CD4-positive, alpha-beta T cell treated with Interleukin-4 for 4 hours (primary cell): ENCODE measurements at places on chromosomes 4 and X.
A peak's percentile ranks its signal among the peaks of the same experiment; 100 is the strongest.

GRCh38 chr4:112552668-112553067 lies 36.7 kb upstream of the NEUROG2 start:
- no peak for DNase-seq

GRCh38 chr4:6526671-6527091 lies 48.3 kb upstream of the MAN2B2 start:
- DNase-seq, result no peak

GRCh38 chrX:45191820-45192409 lies 8.8 kb downstream of the DIPK2B start:
- no peak for DNase-seq

DNA sequence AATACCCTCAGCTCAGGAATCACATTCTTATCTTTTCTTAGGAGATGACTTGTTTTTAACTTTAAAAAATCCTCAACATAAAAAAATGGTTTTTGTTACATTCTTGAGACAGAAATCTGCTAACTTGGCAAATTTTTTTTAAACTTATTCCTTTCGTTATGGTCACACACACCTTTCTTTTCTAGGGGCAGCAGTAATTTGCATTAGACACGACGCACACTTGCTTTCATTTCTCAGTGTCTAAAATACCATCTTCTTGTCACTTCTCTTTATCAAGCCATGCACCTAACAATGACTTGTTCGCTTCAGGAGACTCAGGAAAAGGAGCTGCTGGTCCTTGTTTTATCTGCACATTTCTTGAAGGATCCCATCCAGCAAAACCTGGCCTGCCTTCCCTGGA lies 112.6 kb upstream of the TBL1X start:
- no peak for DNase-seq

GRCh38 chrX:31551913-31552312 lies 480.1 kb upstream of the FTHL17 start:
- no peak for DNase-seq

DNA sequence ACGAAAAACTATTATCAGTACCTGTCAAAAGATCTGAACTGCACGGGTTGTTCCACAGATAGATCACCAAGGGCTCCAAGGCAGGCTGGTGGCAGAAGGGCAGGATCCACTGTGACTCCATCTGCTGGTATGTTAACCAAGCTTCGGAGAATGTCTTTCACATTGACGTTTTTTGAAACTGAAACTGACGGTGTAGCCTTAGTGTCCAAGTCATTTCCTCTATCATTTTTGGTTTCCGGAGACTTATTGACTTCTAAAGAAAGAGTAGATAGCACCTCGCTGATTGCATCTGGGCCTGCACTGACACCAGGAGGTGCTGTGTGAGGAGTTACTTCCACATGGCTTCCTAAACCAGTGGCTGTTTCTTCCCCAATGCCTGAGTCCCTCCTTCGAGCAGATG lies 186.9 kb downstream of the LRBA start:
- peak; percentile 79 for DNase-seq

DNA sequence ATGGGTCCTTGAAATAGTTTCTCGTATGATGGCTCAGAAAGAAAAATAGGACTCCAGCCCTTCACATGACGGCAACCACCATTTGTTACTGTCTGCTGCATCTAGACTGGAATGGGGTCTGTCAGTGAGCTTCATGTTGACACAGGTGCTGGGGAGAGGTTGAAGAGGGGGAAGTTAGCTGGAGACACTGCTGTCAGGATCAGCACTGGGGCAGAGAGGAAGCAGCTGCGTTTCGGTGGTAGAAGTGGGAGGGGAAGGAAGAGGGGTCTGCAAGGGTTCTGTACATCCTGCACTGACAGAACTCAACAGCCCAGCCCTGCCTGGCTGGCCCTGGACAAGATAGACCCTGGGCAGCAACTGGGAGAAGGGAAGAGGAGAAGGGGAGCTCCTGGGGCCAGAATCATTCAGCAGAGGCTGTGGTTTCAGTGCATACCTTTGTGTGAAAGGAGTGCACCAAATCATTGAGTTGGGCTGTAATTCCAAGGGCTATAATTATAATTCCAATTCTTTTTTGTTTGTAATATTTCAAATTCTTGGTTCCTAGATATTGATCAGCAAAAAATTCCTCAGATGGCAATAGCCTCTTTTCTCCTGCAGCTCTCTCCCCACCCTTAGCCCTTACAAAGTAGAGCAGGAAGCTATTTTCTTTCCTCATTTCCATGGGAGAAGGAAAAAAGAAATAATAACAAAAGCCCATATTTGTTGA lies 119.4 kb upstream of the C1GALT1C1 start:
- DNase-seq, result no peak

GRCh38 chr4:122285285-122285684 lies 93.5 kb upstream of the ADAD1 start:
- no peak for DNase-seq

DNA sequence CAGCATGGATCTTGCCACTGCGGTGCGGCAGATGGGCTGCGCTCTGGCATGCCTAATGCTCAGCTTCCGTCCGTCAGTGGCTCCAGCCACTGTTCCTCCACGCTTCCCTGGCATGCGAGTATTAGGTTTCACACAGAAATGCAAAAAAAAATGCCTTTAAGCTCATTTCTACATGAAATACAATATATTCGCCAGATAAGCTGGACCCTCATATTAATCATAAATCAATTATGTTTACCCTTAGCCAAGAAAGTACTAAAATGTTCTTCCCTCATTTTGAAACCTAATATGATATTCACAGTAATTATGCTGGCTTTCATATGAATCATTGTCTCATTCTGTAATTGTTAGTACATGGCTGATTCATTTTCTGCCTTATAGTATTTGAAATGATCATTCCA lies 115.5 kb upstream of the FAM241A start:
- no peak for DNase-seq

DNA sequence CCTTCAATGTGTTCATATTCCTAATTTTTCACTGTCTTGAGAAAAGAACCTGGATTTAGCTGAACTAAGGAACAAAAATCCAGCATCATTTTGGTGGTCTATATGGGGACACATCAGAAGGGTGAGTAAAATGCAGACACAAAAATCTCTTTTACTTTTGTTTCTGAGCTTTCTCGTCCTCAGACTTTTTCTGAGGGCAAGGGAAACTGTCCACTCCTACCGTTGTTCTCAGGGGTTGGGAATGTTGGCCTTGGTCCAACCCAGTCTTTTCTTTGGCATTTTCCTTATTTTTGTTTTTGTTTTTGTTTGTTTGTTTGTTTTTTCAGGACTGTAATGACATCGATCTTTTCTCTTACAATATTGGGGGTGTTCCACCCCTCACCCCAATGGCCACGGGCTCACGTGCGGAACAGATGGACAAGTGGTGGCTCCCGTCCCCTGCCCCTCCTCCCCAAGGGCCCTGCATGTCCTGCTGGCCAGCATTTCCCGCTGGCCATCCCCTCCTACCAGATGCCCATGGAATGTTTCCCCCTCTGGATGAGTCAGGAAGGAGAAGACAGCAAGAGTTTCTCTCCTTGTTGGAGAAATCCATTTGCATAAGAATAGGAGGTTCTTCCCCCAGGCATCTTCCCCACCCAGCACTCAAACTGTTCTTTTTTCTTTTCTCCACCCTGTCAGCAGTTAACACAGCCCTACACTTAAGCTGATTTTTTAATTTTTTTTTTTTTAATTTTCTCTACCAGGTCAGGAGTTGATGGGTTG lies 305.4 kb upstream of the NDST4 start:
- no peak for DNase-seq

DNA sequence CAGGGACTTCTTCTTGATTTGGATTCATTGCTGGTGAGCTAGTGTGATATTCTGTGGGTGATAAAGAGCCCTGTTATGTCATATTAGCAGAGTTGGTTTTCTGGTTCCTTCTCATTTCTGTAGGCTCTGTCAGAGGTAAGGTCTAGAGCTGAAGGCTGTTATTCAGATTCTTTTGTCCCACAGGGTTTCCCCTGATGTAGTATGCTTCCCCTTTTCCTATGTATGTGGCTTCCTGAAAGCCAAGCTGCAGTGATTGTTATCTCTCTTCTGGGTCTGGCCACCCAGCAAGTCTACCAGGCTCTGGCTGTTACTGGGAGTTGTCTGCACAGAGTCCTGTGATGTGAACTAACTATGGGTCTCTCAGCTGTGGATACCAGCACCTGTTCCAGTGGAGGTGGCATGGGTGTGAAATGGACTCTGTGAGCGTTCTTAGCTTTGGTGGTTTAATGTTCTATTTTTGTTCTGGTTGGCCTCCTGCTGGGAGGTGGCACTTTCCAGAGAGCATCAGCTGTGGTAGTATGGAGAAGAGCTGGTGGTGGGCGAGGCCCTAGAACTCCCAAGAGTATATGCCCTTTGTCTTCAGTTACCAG lies 373.7 kb downstream of the AR start:
- DNase-seq, result no peak

DNA sequence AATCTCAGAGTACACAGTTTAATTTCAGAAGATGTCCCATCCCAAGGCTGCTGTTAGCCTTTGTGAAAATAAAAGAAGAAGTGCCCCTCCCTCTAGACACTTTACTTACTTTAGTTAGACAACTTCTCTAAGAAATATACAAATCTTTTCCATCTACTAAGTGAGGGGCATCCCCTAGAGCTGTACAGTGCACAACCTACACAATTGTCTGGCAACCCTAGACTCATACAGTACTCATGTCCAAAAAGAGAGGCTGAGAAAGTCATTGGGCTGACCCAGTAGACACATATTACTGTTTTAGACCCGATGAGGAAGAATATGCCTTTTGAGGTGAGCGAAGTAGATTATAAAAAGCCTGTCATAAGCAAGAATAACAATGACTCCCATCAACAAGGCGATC lies 297.6 kb downstream of the IDS start:
- DNase-seq, result no peak

DNA sequence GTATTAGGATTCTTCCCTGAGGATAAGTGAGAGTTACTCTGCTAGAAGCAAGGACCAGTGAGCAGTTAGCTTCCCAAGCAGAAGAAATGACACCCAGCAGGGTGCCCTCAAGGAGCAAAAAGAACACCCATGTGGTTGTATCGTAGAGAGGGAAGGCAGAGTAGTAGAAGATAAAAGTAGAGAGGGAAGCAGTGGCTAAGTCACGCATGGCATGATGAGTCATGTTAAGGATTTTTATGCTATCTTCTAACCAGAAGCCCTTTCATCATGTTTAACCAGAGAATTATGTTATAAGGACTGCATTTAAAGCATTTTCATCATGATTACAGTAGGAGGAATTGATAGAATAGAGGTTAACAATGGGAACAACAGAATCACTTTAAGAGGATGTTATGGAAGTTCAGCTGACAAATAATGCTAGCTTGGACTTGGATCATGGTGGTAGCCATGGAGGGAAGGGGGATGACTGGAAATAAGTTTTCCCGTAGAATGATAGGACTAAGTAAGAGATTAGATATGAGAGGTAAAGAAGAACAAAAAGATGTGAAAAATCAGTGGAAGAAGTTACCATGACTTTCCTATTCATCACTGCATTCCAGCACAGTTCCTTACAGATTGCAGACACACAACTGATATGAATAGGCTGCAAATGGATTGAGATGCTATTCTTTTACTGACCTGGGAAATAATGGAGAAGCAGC lies 383.5 kb upstream of the INTU start:
- no peak for DNase-seq

GRCh38 chr4:9963328-9963727 lies 58.0 kb downstream of the SLC2A9 start:
- no peak for DNase-seq

- no peak for DNase-seq
These were observed 429.8 kb downstream of the BCOR start for GRCh38 chrX:39667736-39668482.

DNA sequence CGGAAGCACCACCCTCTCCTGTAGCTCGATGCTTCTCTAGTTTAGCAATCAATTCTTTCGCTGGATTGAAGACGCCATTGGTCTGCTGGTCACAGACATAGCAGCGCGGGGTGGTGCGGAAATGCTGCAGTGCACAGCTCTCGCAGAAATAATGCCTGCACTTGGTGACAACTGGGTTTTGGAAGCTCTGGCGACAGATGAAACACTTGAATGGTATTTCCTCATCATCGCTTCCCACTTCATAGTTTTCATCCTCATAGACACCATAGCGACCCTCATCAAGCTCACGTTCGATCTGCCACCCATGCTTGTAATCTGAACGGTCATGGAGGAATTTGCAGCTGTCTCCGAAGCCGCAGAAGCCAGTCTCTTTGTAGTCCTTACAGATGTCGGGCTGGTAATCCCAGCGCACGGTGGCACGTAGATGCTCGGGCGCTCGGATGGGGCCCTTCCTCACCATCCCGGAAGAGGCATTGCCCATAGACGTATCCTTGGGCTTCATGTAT lies 854 bp downstream of the RNF113A start:
- peak; percentile 35 for DNase-seq

GRCh38 chrX:97490656-97491055 lies 606.9 kb downstream of the RPA4 start:
- no peak for DNase-seq

- DNase-seq, result no peak
These were observed 19.0 kb upstream of the PAGE4 start for GRCh38 chrX:49809891-49810632.

GRCh38 chrX:85244450-85245211 lies 840 bp downstream of the ZNF711 start:
- no peak for DNase-seq

GRCh38 chrX:134803551-134804183 lies 145.4 kb upstream of the PLAC1 start:
- DNase-seq, result peak; percentile 81

DNA sequence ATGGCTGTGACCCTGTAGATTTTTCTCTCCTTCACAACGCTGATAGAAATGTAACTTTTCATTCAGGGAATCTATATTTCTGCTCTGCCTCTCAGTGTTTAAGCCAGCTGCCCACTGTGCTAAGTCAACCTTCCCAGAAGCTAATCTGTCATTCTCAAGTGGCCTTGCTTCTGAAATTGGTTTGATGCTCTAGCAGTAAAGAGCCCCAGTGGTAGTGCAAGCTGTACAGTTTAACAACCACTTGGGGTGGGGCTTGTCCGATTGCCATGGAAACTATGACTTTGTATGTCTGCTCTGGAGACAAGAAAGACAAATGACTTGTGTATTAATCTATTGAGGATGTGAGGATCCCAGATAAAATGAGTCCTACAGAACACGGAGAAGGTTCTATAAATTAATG lies 620.9 kb upstream of the GALNT7 start:
- DNase-seq, result no peak

- no peak for DNase-seq
These were observed 385.9 kb downstream of the GLUD2 start for GRCh38 chrX:121433289-121433688.

GRCh38 chr4:659851-660250 lies 14.2 kb downstream of the ATP5ME start:
- DNase-seq, result no peak

DNA sequence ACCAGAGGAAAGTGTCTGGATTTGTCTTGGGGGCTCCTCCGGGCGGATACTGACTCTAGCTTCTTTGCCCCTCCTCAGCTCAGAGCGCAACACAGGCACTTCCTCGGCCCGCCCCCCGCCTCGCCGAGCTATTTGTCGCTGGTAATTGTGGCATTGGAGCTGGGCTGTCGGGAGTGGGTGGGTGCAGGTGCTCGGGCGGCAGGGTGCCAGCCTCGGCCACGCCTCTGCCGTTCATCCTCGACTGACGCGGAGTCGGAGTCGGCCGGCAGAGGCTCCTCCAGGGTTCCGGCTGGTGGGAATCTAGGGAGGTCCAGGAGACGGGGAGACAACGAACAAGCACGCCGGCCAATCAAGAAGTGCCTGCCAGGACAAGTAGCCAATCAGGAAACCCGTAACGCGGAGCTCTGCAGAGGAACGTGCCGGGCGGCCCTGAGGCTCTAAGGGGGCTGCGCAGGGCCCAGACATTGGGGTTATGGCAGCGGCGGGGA lies 3.9 kb upstream of the SYN1 start:
- DNase-seq, result peak; percentile 33
